ENCODE measurements at places on chromosomes 2 and 18. TPM values are rescaled to one million over a fixed set of nuclear protein-coding genes. Genes with fewer than 3 reads are reported as not detected.

Gene NYAP2
- 0.21 TPM for polyA plus RNA-seq

Gene SRBD1
- 16.5 TPM for polyA plus RNA-seq

Gene DUSP19
- 4.1 TPM for polyA plus RNA-seq

Gene MERTK
- polyA plus RNA-seq: 20.6 TPM

Gene GNLY
- polyA plus RNA-seq: 0.90 TPM

Gene RHBDD1
- 26.6 TPM for polyA plus RNA-seq

Gene SLC19A3
- polyA plus RNA-seq: 22.5 TPM

Gene MRPL19
- polyA plus RNA-seq: 57.6 TPM

Gene TMEM247
- not detected for polyA plus RNA-seq

Gene YIPF4
- 56.4 TPM for polyA plus RNA-seq

Gene EGR4
- polyA plus RNA-seq: not detected

Gene NT5DC4
- not detected for polyA plus RNA-seq

Gene SLC35F5
- 88.5 TPM for polyA plus RNA-seq

Gene GREB1L
- 1.3 TPM for polyA plus RNA-seq

Gene CKAP2L
- 12.2 TPM for polyA plus RNA-seq

Gene SYT4
- polyA plus RNA-seq: 1.7 TPM

Gene ESPNL
- polyA plus RNA-seq: 6.7 TPM

Gene SLC16A14
- 8.5 TPM for polyA plus RNA-seq

Gene UGT1A5
- not detected for polyA plus RNA-seq

All from left lung (tissue), 14 donors.